ENCODE measurements at places on chromosomes 6 and 20.

DNA sequence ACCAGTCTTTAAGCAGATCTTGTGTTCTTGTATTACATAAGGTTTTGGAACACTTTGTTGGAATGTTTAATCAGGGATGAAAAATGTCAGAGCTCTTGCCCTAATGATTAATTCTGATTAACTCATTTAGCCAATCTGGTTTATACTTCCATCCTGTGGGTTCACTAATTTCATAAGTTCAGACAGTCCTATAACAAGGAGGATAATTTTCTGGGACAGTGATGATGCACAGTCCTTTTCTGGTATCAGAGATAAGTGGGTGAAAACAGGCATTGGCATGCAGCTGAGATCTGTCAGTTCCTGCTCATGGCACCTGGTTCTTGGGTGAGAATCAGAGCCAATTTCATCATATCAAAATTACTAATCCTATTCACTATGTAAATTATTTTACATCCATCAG is 125.0 kb upstream of the LAMA2 start:
- DNase-seq = no peak

DNA sequence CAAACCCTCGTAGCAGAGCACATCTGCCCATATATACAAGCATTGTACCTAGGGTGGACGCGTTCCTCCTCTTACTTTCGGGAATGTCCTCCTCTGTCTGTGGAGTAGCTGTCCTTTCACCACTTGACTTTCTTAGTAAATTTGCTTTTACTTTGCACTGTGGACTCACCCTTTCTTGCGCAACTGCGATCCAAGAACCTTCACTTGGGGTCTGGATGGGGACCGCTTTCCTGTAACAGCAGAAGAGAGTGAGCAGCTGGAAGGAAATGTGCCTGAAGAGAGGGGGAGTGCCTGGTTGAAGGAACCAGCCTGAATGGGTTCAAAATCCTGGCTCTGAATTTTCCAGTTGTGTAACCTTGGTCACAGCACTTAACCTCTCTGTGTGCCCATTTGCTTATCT is 40.1 kb upstream of the PMEPA1 start:
- no peak for DNase-seq

- no peak for DNase-seq
Observed at GRCh38 chr6:142335415-142335814, 33.6 kb downstream of the ADGRG6 start.

- no peak for DNase-seq
Observed at GRCh38 chr20:47704746-47705496, 80.4 kb downstream of the SULF2 start.

GRCh38 chr6:16700202-16700915 is 60.9 kb downstream of the ATXN1 start:
- DNase-seq = no peak

Measured in fibroblast of skin of left quadriceps (primary cell).